ENCODE measurements at places on chromosomes 2 and 18. TPM values are rescaled to one million over a fixed set of nuclear protein-coding genes. Genes with fewer than 3 reads are reported as not detected.

- DNase-seq, result no peak
These were observed 79.0 kb downstream of the DNER start for GRCh38 chr2:229635371-229635680.

- no peak for DNase-seq
These were observed 37.9 kb downstream of the CREB1 start for GRCh38 chr2:207567671-207568070.

DNA sequence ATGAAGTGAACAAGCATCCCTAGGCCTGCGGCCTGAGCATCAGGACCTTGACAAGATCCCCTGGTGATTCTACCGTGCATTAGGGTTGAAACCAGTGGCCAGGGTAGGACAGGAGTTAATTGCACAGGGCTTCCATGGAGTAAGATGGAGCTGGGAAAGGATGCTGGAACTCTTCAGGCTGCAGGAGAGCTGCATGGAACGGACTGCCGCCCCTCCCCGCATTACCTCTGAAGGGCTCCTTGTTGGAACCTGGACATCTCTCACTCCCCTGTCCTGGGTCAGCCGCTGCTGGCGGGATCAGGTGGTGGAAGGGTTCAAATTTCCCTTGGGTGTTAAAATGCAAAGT is 156.6 kb upstream of the ID2 start:
- DNase-seq, result no peak

DNA sequence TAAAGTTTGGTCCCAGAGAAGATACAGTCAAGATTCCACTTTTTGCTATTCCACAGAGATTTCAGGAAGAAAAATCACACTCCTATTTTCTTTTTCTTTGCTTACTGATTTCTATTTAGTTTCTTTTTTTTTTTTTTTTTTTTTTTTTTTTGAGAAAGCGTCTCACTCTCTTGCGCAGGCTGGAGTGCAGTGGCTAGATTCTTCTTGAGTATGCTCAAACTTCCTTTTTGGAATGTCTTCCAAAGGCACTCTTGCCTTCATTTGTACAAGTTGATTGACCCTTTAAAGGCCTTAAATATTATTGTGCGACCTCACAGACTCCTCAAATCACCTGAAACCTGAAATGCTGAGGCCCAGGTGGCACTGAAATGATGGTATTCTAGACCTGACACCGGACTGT is 9.6 kb downstream of the SCN1A start:
- no peak for DNase-seq

The GPR45 gene
- total RNA-seq, result not detected

The SP140L gene
- 4.0 TPM for total RNA-seq

The RMND5A gene
- 72.3 TPM for total RNA-seq

DNA sequence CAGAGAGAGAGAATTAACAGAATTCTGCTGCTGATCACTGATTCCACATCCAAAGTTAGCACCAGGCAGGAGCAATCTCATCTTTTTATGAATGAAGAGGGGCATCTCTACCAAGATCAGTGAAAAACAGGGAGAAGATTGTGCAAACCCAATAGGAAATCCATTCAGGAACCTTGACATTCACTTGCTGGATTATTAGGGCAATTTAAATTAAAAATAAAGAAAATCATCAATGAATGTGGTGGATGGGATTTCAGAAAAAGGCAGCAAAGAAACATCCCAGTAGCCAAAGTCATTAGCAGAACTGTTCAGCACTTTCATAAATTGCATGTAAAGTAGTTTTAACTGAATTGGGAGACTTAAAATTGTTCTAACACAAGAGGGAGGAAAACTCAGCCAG is 423.2 kb downstream of the TGIF1 start:
- DNase-seq, result no peak

DNA sequence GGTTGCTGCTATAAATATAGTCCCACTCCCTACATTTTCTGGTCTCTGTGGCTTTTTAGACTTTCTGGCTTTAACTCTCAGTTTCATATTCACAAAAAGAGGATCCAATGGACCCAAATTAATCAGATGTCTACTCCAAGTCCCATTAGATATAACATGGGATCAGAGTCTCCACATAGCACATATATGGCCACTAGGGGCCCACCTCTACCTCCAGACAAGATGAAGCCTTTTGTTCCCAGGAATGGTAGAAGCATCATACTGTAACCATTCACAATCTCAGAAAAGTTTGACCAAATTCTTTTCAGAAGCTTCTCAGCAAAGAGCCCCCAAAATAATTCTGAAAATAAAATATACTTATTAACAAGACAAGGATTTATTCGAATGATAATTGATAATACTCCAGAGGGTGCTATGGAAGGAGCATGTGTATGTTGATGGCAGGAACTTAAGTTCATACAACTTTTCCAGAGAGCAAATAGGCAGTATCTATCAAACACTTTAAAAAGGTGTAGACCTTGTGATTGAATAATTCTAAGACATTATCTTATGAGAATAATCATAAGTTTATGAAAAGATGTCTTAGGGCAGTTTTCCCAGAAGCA is 382.3 kb upstream of the CRIM1 start:
- peak; percentile 49 for DNase-seq

- no peak for DNase-seq
These were observed 254.6 kb downstream of the LOXHD1 start for GRCh38 chr18:46402396-46402795.

- no peak for DNase-seq
These were observed 198.2 kb downstream of the ADCYAP1 start for GRCh38 chr18:1102848-1103247.

The DUSP19 gene
- total RNA-seq, result 3.3 TPM

GRCh38 chr18:30908381-30908780 is 134.2 kb downstream of the DSC3 start:
- DNase-seq, result no peak

DNA sequence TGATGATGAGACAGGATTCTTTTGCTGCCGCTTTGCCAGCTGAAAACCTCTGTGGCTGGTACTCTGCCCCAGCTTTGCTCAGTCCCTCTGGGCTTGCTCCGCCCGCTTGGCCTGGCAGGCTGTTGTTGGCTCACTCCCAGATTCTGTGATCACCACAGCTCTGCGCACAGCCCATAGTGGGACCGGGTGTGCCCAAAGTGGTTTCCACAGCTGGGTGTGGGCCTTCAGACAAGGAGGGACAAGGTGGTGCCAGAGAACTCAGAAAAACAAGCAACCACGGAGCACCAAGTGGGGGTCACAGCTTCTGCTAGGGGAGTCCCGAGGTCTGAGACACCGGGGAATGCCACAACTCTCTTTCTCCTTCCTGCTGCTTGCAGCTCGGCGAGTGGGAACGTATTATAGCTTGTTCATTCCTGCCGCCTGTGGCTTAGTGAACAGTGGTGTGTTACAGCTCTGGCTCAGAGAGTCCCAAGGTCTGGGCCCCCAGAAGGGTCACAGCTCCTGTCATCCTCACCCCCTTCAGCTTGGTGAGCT is 9.2 kb upstream of the KYNU start:
- no peak for DNase-seq

DNA sequence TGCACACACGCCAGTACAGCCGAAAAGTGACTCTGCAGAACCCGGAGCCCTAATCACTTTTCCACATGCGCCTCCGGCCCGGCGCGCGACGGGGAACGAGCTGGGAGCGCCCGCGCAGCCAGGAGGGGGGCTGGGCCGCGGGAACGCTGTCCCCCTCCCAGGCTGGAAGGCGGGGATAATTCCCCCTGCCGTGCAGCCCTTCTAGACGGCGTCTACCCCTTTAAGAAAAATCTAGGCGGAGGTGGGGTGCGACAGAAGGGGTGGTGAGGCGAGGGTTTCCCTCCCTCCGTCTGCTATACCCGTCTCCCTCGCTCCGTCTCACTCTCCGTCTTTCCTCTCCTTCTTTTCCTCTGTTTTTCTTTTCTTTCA is 2.4 kb downstream of the CYP26B1 start:
- DNase-seq, result peak; percentile 55

GRCh38 chr2:48467637-48468036 is 62.3 kb upstream of the STON1 start:
- DNase-seq, result no peak

DNA sequence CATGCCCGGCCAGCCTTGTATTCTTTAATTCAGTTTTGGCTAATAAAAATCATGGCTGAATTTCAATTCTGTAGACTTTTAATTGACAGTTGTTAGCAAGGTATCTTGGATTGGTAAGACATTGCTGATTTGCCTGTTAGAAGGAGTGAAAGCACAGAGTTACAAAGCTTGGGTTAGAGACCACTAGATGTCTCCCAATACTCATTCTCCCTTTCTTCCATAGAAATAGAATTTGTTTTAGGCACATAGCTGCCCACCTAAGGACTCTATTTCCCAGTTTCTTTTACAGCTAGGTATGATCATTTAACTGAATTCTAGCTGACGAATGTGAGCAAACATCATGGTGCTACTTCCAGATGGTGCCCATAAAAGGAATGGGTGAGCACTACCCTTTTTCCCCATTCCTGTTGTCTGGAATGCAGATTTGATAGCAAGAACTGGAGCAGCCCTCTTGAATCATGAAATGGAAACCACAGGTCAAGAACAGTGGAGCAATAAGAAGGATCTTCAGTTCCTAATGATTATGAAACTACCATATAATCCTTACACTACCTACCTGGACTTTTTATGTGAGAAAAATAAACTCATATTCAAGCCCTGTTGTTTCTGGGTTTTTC is 17.5 kb downstream of the PECR start:
- DNase-seq, result no peak

DNA sequence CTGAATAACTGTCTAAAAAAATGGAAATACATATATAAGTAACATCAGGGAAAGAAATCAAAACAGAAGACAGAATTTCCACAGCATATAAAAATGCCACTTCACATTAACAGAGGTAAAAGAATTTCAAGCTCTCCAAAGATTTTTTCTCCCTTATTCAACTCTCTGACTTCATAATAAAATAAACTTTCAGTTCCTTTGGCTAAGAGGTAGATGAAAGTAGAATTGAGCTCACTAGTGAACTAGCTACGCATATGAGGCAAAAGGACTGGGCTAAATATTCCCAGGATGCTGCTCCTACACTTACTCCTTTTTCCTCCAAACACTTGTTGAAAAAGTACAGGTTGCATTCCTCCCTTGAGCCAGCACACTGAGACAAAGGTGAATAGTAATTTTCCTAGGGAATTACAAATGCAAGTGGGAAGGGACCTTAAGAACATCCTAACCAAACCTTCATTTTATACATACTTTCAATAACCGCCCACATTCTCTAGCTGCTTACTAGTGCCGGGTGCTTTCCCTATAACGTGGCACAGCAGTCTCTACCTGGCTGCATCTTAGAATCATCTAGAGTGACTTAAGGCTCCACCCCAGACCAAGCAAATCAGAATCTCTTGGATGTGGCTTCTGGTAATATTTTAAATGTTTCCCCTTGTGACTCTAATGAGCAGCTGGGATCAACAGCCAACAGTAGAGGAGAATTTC is 136.6 kb downstream of the MTCL1 start:
- no peak for DNase-seq

- no peak for DNase-seq
These were observed 676 bp downstream of the HOXD11 start for GRCh38 chr2:176107731-176108181.

DNA sequence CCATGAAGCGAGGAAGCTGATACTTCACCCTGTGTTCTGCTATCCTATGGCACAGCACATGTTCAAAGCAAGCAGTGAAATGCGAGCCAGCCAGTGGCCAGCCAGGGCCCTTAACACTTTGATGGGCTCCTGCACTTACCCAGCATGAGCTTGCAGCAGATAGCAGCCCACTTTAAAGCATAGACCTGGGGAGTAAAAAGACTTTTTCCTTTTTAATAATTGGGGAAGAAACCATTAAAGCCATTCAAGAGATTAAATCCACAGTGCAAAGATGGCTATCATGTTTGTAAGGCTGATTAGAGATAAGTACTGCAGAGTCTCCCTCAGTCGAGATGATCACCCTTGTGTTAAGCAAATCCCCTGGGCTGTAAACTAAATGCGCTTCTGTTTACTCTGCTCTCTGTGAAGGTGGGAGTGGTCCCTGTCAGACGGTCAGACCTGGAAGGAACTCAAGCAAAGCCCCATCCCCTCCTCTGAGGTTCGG is 15.7 kb downstream of the CCBE1 start:
- DNase-seq, result no peak

The ZBTB7C gene
- 1.0 TPM for total RNA-seq

GRCh38 chr2:149050188-149050587 is 11.7 kb downstream of the LYPD6B start:
- DNase-seq, result no peak

DNA sequence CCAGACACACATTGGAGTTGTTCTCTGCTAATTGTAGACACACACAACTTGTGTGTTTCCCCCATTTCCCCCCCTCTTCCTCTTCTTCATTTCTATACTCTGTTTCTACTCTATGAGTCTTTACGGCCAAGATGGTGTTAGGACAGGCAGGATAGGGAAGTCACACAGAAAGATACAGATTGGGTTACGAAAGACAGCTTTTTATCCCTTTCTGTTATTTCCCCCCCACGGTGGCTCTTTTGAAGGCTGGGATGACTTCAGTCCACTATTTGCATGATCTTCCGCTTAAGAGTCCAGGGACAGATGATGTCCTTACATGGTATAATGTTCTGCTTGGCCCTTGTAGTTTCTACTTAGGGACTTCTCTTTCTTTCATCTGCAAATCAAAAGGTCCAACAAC is 1.6 kb upstream of the EMILIN2 start:
- DNase-seq, result no peak

The CRYGC gene
- 1.3 TPM for total RNA-seq

GRCh38 chr2:163652751-163653150 is 83.1 kb downstream of the FIGN start:
- DNase-seq, result no peak

All from hepatocyte (in vitro differentiated cells).